Kidney tubule cell (primary cell): ENCODE measurements at places on chromosomes 2 and 18.

DNA sequence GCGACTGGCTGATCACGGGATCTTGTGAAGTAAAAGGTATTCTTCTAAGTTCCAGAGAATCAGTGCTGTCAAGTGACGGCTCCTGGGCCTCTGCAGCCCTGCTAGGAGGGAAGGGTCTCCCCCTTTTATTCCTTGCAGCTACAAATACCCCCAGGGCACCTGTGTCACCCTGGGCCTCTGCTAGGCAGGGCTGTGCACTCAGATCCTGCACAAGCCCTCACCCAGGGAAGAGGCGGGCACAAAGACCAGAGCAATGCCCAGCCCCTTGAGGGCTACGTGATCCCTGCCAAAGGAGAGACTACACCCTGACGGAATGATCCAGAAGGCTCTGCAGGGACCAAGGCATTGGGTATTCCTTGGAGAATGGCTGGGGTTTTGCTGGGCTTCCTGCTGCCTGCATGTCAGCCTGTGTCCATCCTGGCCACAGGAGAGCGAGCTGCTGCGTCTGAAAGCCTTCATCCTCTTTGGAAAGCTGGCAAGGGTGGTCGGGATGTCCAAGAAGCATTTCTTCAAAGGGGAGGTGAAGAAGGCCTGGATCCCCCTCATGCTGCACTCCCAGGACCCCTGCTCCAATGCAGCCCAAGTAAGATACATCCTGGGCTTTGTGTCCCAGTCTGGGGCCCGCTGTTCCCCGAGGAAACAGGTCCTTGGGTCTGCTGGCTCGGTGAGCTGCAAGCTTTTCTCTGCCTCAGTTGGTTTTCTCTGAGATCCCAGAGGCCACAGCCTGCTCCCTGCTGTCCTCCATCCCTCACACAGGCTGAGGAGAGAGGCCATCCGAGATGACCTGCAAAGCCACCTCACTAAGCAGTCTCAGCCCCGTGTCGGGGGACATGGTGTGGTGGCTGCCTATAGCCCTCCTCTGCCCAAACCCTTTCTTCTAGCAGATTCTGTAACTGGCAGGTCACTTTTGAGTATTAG lies 24.9 kb downstream of the HJURP start:
- no peak for DNase-seq

DNA sequence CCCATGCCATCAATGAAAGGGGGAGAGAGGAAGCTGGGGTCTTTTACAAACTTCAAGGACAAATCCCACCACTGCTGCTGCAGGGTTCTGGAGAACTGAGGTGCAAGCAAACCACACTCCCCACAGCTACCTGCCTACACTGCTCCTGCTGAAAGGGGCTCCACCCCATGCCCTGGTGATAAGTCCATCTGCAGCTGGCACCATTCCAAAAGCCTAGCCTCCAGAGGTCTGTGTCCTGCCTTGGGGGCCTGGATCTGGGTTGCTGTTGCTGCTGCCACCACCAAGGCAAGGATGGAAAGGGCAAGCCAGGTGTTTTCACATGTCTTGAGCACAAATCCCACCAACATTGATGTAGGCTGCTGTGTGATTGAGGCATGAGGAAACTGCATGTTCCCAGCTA lies 97.4 kb upstream of the UBE2E3 start:
- DNase-seq: no peak

DNA sequence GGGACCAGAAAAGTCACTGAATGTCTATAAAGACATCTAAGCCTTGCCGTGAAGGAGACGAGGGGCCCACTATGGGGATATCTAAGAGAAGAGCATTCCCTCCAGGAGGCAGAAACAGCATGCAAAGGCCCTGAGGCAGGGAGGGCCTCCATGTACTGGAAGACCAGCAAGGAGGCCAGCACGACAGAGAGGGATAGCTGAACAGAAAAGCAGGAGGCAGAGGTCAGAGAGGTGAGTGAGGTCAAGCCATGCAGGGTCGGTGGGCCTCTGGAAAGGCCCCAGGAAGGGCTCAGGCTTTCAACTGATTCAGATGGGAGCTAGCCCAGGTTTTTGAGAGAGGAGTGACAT lies 5.7 kb downstream of the TRABD2A start:
- no peak for DNase-seq

- DNase-seq: no peak
These were observed 25.2 kb downstream of the DYTN start for GRCh38 chr2:206692971-206693370.

DNA sequence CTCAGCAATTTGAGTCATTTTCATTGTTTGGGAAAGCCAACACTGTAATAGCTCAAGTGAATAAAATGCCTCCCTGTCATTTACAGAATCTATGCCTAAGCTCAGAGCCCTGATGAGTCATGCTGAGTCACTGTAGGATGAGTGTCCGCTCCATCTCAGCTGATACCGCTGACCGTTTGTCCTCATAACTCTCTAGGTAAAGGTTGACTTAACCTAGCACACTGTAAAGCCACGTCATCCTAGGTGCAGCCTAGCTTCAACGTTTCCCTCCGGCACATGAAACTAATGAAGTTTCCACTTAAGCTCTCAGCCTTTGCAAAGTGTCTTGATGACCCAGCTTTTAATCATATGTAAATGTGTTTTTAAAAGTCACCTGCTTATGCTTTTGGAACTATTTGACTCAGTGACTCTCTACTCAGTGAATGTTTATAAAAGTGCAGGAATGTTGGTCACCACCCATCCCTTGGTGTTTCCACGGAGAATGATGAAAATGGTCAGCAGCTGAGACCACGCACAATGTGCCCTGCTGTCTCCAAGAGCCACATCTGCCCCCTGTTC lies 154.0 kb downstream of the PMAIP1 start:
- DNase-seq: peak; percentile 100

DNA sequence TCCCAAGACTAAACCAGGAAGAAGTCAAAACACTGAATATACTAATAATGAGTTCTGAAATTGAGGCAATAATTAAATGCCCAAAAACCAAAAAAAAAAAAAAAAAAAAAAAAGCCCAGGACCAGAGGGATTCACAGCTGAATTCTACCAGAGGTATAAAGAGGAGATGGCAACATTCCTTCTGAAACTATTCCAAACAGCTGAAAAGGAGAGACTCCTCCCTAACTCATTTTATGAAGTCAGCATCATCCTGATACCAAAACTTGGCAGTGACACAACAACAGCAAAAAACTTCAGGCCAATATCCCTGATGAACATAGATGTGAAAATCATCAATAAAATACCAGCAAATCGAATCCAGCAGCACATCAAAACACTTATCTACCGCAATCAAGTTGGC lies 108.5 kb upstream of the COL3A1 start:
- no peak for DNase-seq

GRCh38 chr2:85920810-85921545 lies 32.2 kb upstream of the ST3GAL5 start:
- peak; percentile 60 for DNase-seq

- no peak for DNase-seq
These were observed 60.2 kb upstream of the SH3RF3 start for GRCh38 chr2:109068811-109069210.

GRCh38 chr2:43802135-43802534 lies 28.3 kb downstream of the DYNC2LI1 start:
- no peak for DNase-seq

- DNase-seq: no peak
These were observed 4.1 kb downstream of the ATG9A start for GRCh38 chr2:219225350-219225749.

DNA sequence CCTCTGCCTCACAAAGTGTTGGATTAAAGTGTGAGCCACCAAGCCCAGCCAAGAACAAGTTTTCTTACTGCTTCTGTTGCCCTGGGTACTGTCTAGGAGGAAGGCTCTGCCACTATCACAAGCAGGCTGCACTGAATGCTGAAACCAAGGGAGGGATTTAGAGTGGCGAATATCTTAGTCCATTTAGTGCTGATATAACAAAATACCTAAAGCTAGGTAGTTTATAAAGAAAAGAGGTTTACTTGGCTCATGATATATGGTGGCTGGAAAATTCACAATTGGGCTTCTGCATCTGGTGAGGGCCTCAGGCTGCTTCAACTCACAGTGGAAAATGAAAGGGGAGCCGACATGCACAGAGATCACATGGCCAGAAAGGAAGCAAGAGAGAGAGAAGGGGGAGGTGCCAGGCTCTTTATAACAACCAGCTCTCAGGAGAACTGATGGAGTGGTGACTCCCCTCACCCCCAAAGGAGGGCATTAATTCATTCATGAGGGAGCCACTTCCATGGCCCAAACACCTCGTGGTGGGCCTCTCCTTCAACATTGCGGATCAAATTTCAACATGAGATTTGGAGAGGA lies 146.0 kb upstream of the SERPINE2 start:
- no peak for DNase-seq

DNA sequence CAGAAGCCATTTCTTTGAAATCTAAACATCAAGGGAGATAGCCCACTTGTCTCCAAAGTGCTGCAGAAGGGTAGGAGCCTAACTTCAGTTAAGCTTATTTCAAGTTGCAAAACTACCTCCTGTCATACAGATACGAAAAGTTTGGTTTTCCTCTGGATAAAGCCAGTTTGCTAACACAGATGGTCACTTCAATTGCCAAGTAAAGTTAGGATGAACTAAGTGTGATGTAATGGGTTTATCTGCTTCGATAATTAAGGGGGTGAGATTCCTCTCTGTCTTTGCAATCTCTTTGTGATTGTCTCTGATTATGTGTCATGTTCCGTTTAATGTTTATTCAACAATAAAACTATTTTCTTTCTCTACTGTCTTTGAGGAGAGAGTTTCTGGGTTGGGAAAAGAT lies 156.4 kb downstream of the SLC39A10 start:
- DNase-seq: no peak

DNA sequence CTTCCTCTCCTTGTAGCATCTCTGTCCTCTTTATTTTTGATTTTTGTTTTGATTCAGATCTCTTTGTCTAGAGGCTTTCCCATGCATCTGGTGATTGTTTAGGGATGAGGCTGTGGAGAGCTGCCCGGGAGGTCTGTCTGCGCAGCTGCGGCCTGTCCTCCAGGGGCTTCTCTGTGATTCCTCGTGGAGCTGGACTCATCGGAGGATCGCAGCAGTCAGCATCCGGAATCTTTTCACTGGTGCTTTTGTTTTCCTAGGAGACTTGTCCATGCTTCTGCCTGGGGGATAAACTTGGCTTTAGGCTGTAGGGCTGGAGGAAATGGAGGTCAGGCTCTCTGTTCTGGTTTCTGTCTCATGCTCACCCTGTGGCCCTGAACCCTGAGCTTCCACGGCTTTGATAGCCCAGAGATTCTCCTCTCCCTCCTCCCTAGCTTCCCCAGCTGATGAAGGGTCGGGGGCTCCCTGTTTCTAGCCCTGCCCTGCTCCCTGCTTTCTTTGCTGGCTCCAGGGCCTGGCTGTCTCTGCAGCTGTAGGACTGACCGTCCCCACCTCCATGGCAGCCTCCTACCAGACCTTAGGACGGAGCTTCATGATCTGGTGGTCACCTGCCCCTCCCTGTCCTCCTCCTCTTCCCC lies 35.5 kb downstream of the ZNF532 start:
- no peak for DNase-seq

DNA sequence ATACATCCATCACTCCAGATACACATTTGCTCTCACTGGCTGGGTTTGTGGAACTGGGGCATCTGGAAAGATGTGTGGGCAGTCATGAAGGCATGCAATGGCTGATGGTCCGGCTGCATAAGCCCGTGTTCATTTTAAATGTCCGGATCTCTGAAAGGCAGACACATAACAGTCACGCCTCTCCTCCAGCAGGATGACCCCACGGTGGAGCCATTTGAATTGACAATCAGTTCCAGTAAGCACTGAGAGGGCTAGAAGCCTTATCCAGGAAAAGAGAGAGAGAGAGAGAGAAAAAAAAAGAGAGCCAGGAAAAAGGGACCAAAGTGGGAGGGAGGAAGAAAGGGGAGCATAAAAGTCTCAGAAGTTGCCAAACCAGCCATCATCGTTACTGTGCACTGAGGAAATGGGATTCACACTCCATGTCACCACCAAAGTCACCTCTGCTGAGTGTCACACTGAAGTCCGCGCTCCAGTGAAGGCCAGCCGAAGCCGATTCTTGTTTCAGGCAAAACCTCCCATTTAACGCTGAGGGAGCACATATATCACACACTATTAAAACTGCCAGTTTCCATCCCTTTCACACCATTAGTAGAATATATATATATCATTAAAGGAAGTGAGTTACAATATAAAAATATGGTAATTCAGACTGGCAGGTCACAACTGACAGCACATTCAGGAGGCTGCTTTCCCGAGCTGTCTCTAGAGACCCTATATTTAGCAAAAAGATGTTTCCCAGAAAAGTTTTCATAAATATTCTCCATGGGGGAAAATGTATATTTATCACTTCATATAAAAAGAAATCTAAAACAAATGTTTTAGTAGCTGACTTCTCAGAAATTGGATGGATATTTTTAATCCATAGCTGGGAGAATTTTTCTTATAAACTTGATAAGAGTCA lies 142.0 kb downstream of the ACTR3 start:
- no peak for DNase-seq

GRCh38 chr2:9656270-9656766 lies 25.5 kb upstream of the YWHAQ start:
- peak; percentile 90 for DNase-seq

DNA sequence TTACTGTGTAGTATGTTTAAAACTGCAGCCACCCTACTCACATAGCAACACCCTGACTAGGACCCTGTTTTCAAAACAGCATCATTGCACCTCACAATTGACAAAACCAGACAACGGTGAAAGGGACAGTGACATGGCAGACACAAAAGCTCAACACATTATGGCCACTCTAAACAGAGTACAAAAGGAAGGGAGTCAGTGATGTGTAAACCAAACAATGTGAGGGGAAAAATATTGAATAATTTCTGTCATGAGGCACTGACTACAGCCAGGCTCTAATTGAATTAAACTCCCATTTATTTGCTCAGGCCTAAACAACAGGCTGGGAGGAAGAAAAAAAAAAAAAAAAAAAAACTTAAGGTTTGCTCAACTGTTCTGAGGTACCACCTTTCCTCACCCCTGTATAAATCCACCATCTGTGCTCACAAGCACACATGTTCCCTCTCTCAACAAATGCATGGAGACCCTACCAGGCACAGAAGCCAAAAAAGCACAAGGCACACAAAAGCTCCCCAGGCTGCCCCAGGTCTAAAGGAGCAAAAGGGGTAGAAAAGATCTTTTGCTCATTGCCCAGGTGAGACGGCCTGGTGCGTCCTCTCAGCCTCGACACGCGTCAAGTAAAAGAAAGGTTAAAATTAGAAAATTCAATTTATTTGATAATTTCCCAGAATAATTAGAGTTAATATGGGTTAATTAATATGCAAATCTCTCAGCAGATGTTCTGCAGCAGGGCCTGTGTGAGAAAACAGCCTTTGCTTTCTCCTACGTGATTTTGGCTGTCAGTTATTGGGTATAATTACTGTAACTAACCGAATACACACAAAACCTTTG lies 80.9 kb downstream of the ZEB2 start:
- no peak for DNase-seq

DNA sequence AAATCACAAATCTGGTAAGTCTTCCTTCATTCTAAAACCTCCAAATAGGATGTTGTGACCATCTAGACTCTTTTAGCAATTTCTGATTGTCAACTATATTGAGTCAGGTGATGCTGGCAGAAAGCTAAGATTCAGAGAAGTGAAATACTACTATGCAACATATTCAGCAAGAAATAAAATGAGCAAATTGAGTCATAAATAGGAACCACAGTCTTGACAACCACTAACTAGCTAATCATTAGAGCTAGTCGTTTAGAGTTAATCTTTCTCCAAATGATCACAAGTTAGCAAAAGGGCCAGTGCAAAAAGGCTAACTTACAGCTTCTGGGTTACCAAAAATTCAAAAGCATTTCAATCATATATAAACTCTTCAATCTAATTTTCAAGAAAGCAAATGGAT lies 54.5 kb downstream of the ROCK1 start:
- peak; percentile 60 for DNase-seq

GRCh38 chr2:147051248-147051647 lies 793.6 kb upstream of the ACVR2A start:
- DNase-seq: no peak

GRCh38 chr2:177172034-177172880 lies 40.3 kb upstream of the HNRNPA3 start:
- DNase-seq: peak; percentile 92
